Inflammatory macrophage (primary cell): ENCODE measurements at places on chromosomes 11 and 22.

GRCh38 chr22:48887394-48888332, 940.0 kb downstream of the BRD1 start:
- no peak for DNase-seq

- DNase-seq, result no peak
Observed at GRCh38 chr11:35293035-35293434, 126.3 kb downstream of the SLC1A2 start.

DNA sequence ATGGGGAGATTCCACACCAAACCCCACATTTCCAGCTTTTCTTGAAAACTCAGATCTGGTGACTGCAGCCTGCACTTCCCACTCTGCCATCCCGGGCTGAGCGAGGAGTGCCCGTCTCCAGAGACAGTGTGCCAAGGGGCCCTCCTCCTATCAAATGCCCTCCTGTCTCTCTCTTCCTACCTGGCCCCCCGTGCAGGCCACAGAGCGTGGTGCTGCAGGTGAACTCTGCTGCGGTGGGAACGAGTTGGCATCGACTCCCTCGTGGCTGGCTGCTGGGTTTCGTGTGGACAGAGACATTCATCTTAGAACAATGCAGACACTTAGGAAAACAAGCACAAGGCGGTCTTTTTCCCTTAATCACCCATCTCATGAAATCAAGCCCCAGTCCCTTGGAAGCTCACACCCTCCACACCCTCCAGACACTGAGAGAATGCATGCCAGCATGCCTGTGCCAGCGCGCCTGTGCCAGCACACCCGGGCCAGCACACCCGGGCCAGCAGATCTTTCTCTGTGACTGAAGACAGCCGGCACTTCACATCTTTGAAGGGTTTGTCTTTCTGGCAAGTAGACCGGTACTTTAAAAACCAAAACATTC, 65.0 kb downstream of the PARVB start:
- no peak for DNase-seq

DNA sequence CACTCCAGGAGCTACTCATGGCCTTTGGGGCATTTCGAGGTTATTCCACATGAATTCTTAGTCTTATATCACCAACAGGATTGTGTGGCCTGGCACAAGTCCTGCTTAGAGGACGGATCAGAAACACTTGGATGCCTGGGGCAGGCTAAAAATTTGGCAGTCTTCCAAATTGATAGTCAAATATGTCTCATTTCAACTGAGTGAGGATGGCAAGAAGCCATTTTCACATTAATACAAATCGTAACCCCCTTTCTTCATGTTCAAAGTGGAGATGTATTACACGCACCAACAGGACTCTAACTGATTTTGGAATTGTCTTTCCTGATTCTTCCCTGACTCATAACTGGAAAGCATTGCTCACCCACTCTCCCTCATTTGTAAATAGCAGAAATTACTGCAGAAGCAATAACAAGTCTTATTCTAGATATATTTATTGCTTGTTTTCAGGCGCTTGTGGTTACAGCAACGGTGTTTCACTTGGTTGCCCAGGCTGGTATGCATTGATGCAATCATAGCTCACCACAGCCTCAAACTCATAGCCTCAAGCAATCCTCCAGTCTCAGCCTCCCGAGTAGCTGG, 10.3 kb upstream of the CCDC86 start:
- DNase-seq, result no peak

GRCh38 chr11:105897161-105897560, 124.9 kb downstream of the MSANTD4 start:
- DNase-seq, result no peak

GRCh38 chr11:126134461-126135155, 71.9 kb upstream of the CDON start:
- DNase-seq, result no peak

GRCh38 chr11:69968396-69969347, 109.4 kb upstream of the ANO1 start:
- DNase-seq, result no peak

DNA sequence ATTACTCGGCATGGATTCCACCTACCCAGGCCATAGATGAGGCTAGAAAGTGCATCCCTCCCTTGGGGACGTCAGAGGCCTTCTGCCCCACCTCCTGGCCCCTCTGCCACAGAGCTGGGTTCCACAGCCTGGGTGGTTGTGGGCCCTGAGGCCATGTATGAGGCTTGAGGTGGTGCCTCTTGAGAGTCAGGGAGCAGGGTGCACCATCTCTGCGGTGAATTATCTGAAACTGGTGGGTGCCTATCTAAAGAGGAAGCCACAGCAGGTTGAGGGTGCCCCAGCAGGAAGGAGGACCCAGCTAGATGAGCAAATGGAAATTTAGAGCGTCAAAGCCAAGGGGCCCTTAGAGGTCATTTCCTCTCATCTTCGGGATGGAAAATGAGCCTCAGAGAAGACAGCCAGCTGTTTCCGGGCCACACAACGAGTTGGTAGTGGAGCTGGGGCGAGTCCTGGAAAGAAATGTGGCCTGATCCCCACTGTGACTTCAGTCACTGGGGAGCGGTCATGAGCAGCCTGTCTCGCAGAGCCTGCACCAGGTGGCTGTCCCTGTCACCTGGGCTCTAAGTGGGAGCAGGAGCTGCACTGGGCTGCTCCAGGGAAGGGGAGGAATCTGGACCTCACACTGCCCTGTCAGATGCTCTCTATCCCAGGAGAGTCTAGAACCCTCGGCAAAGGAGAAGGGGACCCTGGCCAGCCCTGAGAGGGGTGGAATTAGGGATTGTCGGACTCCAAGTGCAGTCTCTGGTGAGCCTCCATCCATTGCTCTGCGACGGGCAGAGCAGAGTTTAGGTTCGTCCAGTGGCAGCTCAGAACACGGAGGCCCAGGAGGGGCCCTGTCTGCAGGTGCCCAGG, 7.3 kb downstream of the ADORA2A start:
- DNase-seq, result peak; percentile 64

GRCh38 chr11:7532405-7533145, 18.8 kb downstream of the PPFIBP2 start:
- DNase-seq, result no peak

- DNase-seq, result no peak
Observed at GRCh38 chr11:94656968-94657367, 89.8 kb downstream of the PIWIL4 start.

DNA sequence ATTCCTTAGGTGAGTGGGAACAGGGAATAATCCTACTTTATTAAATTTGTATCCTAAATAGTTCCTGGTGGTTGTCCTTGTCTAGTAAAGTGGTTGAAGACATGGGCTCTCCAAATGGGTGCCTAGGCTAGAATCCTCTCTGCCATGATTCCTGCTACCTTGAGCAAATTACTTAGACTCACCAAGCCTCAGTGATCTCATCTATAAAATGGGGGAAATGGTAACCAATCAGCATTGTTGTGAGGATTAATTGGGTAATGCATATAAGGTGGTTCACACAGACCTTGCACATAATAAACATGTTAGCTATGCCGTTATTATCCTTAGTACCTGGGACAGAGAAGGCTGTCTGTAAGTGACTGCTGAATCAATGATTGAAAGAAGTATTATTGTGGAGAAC, 109.9 kb downstream of the FAR1 start:
- no peak for DNase-seq

DNA sequence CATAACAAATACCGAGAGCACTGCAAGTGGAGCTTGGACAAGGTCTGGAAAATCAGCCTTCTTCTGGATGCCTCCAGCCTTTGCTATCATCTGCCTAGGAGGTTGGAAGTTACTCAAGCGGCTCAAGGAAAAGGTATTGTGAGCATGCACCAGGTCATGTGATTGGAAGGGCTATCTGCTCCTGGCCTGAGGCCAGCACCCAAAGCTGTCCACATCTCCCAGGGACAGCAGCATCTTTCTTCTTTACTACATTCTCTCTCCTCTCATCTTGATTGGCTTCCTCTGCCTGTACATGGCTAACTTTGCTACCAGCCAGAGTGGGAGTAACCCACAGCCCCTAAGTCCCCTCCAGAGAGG, 44.2 kb upstream of the AMPD3 start:
- DNase-seq, result no peak

DNA sequence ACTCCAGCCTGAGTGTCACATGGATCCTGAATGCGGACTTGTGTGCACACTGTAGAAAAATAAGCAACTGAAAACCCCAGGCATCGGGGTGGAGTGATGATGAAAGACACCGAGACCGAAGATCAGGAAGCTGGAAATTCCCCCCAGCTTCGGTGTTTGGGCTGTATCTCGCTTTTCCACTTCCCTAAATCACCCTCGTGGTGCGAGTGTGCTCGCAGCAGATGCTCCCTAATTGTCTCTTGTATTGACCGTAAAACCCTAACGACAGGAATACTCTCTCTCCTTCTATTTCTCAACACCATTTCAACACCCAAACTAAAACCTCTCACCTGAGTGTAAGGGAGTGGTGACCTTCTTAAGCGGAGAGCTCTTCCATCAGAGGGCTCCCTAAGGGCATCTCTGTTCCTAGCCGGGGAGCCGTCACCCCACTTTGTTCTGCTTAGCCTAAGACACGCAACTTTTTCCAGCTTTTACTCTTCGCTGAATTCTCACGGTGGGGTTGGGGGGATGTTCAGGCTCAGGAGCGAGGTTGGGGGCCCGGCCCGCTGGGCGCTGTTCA, 635 bp upstream of the GRK3 start:
- peak; percentile 89 for DNase-seq

DNA sequence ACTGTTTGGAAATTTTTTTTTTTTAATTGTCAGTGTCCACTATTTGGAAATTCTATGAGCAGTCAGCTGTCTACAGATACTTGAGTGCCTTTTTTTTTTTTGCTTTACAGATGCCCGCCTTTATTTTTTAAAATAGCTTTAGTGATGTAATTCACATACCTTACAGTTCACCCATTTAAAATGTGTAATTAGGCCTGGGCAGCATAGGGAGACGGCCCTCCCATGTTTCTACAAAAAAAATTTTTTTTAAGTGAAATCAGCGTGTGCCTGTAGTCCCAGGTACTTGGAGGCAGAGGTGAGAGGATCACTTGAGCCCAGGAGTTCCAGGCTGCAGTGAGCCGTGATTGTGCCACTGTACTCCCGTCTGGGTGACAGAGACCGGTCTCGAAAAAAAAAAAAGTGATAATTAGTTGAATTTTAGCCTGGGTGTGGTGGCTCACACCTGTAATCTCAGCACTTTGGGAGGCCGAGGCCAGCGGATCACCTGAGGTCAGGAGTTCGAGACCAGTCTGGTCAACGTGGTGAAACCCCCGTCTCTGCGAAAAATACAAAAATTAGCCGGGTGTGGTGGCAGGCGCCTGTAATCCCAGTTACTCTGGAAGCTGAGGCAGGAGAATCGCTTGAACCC, 1.5 kb downstream of the ZNF143 start:
- DNase-seq, result no peak
